Stimulated activated CD4-positive, alpha-beta T cell treated with anti-CD3 and anti-CD28 coated beads, Interleukin-4, amount 100 ng/mL, for 24 hours (primary cell): ENCODE measurements at places on chromosomes 4 and X.

DNA sequence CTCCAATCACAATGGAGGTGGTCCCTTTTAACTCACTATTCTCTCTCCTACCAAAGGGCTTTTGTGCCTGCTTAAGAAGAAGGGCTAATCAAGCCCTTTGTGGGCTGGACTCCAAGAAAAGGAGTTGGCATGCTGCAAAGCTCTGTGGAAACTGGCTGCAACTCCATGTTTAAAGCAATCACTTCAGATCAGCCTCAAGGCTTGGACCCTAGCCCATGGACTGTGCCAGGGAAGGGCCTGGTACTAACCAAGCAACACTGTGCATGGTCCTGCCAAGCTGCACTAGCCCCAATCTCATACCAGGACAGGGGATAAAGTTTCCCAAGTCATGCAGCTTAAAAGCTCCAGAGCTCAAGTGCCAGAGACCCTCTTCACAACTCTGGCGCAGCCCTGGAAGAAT lies 86.7 kb downstream of the ATP8A1 start:
- DNase-seq = no peak

DNA sequence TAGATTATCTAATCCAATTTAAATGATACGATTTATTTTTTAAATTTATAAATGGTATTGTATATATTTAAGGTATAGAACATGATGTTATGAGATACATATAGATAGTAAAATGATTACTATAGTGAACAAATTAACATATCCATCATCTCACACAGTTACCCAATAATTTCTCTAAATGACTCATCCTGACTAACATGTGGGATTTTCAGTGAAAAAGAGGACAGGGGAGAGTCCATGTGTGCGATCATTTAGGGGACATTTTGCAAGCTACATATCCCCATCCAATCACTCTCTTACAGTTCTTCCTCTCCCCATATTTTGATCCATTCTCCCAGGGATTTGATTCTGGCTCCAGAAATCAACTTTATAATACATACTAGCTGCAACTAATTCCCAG lies 88.2 kb downstream of the ABCB7 start:
- DNase-seq = no peak

DNA sequence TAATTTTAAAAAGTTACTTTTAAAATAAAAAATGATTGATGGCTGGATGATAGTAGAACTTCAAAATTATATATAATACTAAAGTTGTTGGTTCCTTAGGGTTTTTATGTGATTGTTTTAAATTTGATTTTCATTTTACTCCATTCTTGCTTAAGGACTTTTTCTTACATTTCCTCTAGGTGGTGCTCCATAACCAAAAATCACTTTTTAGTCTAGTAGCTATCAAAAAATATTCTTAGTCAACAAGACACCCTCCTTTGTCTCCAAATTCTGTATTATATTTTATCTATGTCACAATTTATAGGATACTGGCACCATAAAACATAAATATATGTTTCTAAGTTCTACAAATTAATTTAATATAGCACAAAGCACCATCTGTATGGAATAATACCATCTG lies 67.2 kb upstream of the BRWD3 start:
- DNase-seq = no peak

DNA sequence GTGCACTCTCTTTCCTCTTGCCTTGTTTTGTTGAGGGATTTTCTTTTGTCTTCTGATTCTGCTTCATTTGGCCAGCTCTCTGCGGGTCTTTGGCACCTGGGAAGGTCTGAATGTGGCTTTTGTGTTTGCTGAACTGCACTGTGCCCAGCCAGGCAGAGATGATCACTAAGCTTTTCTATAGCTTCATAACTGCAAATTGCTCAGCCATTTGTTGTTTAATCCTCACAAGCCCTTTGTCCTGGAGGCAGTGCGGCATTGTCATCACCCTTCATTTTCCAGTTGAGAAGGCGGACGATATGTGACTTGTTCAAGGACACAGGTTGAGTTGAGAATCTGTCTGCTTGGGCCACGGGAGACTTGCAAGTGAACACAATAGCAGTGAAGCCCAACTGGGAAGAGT lies 46.0 kb upstream of the SFRP2 start:
- DNase-seq = no peak

GRCh38 chrX:45068569-45068968 lies 132.1 kb downstream of the DIPK2B start:
- DNase-seq = no peak

DNA sequence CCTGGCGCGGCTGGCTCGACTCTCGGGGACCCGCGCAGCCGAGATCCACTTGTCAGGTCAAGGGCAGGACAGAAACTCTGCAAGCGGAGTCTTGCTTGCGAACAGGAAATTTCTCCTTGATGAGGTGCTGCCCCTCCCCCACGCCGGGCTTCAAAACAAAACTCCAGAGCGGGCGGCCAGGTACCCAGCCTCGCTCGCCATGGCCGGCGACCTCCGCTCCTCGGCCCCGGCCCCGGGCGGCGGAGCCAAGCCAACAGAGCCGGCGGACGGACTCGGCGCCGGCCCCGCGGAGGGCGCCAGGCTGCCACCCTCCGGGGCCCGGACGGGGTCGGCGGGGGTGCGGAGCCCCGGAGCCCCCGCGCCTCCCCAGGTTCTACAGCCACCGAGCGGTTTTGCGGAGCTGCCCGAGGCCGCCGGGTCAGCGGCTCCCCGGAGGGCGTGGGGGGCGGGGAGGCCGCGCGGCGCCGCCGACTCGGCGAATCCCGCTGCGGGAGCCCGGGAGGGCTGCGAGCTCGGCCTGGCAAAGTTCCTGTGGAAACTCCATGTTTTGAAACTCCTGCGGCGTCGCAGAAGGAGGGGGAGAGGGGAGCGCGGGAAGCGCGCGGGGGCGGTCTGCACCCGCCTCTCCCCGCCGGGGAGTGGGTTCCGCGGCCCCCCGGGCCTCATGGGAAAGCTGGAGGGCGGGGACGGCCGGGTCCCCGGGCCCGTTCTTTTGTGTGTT lies 11.7 kb upstream of the BCOR start:
- DNase-seq = no peak

- no peak for DNase-seq
These were observed 636.6 kb downstream of the FAT4 start for GRCh38 chr4:125951261-125951887.

GRCh38 chrX:85955510-85955909 lies 91.8 kb downstream of the CHM start:
- DNase-seq = no peak

- no peak for DNase-seq
These were observed 91.6 kb downstream of the AREG start for GRCh38 chr4:74536557-74536956.

- peak; percentile 52 for DNase-seq
These were observed 43.7 kb upstream of the TMSB15B start for GRCh38 chrX:103918571-103919269.

DNA sequence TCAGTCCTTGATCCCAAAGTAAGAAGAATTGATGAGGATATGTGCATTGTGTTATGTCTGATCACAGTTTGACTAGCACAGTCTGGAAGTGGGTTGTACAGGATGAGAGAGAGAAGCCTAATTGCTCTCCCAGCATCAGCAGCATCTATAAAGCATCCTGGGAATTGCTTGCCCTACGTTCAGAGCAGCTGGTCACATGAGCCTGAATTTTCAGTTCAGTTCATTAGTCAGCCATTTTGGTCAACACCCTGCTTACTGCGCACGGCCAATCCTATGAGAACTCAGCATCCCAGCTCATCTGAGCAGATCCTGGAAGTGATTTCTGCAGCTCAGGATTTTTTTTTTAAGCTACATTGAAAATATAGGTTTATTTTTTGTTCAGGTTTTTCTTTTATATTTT lies at the start of gene RUFY3:
Gene RUFY3 (plus strand): TSS at position 218 of the 400 bp plus-strand sequence. CDS start 610 bp downstream, outside the sequence.
- DNase-seq = no peak

DNA sequence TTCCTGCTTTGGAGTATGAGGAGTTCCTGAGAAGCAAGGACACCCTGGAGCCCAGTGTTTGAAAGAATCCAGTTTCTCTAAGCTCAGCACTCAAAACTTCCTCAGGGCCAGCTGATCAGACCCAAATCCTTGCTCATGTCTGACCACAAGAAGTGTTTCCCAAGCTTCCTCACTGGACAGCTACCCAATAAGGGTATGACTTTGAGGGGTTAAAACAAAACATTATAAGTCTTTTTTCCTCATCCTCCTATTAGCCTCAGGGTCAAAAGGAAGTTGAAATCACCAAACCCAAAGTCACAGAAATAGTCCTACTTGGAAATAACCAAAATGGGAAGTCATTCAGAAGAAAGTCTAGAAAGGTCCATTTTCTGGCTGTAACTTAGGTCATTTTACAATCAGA lies 13.7 kb downstream of the ZBTB33 start:
- no peak for DNase-seq

DNA sequence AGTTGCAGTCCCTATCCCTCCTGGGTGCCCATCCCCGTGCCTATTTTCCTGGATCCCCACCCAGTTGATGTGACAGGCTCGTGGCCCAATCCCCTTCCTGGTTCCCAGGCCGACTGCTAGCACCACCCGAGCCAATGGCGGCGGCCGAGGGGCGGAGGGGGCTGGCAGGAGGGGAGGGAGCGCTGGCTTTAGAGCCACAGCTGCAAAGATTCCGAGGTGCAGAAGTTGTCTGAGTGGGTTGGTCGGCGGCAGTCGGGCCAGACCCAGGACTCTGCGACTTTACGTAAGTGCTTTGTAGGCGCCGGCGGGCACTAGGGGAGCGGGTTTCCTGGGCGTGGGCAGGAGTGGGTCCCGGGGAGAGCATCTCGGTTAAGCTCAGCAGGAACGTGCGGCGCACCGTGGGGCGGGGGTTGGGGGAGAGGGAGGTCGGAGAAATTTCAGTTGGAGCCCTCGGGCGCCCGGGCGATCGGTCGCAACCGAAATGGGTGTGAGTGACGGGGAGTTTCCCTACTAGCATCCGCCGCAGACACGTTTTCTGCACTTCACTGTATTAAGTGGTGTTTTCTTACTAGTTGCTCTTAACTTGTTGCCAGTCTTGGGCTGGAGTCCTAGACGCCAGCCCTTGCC lies at the start of gene PLS3:
Gene PLS3 (plus strand): TSS at position 197 of the 627 bp plus-strand sequence. CDS start 49,077 bp downstream, outside the sequence.
- DNase-seq = no peak

DNA sequence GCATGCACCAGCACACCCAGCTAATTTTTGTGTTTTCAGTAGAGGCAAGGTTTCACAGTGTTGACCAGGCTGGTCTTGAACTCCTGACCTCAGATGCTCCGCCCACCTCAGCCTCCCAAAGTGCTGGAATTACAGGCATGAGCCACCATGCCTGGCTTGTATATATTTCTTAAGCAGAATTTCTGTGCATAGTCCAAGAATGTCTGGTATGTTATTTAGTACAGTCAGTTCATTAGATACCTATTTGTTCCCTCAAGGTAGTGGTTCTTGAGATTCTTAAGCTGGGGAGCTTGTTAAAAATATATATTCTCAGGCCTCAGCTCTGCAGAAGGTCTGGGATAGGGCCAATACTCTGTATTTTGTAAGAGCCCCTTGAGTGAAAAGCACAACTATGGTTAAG lies 4.6 kb upstream of the SERTM2 start:
- DNase-seq = no peak

DNA sequence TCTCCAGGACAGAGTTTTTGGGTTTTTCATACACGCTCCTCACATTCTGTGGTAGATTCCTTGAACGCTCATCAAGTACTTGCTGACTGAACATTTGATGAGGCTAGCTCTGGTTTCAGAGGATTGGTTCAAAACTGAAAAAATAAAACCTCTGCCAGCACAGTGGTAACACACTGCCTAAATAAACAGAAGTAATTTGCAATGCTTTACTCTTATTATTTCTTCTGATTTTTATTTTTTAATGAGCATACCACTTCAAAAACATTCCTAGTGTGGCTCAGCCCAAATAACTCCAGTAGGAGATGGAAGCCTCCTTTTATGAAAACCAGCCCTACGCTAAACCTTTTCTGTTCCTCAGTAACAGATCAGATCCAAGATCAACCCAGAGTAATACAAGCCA lies 72.0 kb upstream of the INTU start:
- DNase-seq = no peak

DNA sequence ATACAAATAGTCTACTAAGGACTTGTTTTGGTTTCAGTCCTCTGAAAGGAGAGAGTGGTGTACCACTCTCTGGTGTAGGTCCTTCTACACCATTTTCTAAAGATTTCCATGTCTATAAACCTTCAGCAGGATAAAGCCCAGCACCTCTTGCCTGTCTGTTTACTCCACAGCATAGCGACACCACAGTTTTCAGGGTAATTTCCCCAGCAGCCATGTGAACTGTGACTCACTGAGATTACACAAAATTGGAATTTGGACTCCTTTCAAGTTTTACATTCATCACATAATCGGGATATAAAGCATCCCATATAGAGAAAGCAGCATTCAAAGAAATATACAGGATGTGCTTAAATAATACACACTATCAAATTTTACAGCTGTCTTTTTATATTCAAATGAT lies 229.6 kb downstream of the PRDM5 start:
- no peak for DNase-seq

- no peak for DNase-seq
These were observed 58.3 kb downstream of the PCGF3 start for GRCh38 chr4:763922-764321.

GRCh38 chr4:39023059-39023458 lies 9.2 kb downstream of the TMEM156 start:
- DNase-seq = no peak

GRCh38 chr4:55866290-55866907 lies 13.0 kb downstream of the EXOC1 start:
- DNase-seq = no peak

DNA sequence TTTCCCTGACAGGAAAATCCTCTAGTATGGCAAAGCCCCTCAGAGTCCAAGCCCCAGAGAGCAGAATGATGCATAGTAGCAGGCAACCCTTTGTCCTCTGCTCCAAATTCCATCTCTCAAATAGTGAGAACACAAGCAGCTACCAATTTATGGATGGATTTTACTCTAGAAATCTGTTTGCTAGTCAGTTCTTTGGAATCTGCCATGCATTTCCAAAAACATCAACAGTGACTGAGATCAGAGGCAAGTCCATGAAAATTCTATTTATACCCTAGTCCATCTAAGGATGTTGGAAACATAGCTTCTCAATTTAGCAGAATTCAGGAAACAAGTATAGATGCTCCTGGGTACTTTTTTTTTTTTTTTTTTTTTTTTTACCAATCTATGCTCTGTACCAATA lies 10.0 kb upstream of the CC2D2A start:
- DNase-seq = no peak

GRCh38 chr4:112931001-112931400 lies 118.5 kb upstream of the ANK2 start:
- DNase-seq = no peak

GRCh38 chr4:118307643-118308042 lies 45.2 kb downstream of the PRSS12 start:
- no peak for DNase-seq
